ENCODE measurements at places on chromosomes 1 and 21. TPM values are rescaled to one million over a fixed set of nuclear protein-coding genes. Genes with fewer than 3 reads are reported as not detected.

Gene NCAM2
- total RNA-seq, result 14.8 TPM

Gene RBBP5
- 19.7 TPM for total RNA-seq

Gene HES3
- not detected for total RNA-seq

Gene C1QA
- total RNA-seq, result not detected

Gene SYT11
- total RNA-seq, result 50.8 TPM

Gene THEM5
- 0.17 TPM for total RNA-seq

Gene FAM89A
- total RNA-seq, result 7.8 TPM

Gene CD2
- under 0.01 TPM for total RNA-seq

Gene RAB25
- total RNA-seq, result not detected

Gene ST6GALNAC3
- 0.99 TPM for total RNA-seq

Gene ERO1B
- total RNA-seq, result 1.6 TPM

Gene CDA
- 1.3 TPM for total RNA-seq

Gene MEX3A
- 2.0 TPM for total RNA-seq

Gene LCE3D
- total RNA-seq, result not detected

Gene ATF6
- 24.4 TPM for total RNA-seq

Gene INAVA
- total RNA-seq, result not detected

Gene POU3F1
- total RNA-seq, result 0.17 TPM

Gene RNU1-1
- under 0.01 TPM for total RNA-seq

Gene CLCNKB
- under 0.01 TPM for total RNA-seq

Gene PAPPA2
- 2.2 TPM for total RNA-seq

Gene SLAMF9
- total RNA-seq, result not detected

Gene NEK2
- total RNA-seq, result 1.5 TPM

Gene ERICH3
- total RNA-seq, result not detected

Gene SYT14
- total RNA-seq, result 8.1 TPM

Gene ANKRD65
- total RNA-seq, result 4.2 TPM

Gene PTAFR
- 0.15 TPM for total RNA-seq

Gene BGLAP
- not detected for total RNA-seq

Gene JMJD4
- 30.3 TPM for total RNA-seq

Gene OR2AK2
- total RNA-seq, result not detected

Gene CCDC185
- total RNA-seq, result 0.17 TPM

Gene TCHH
- not detected for total RNA-seq

Gene GNPAT
- total RNA-seq, result 63.4 TPM

Gene LHX8
- total RNA-seq, result under 0.01 TPM

Gene IL20
- not detected for total RNA-seq

Gene CELA2B
- not detected for total RNA-seq

Gene SAMSN1
- 0.15 TPM for total RNA-seq

Gene VSIG8
- 0.17 TPM for total RNA-seq

Gene SORT1
- total RNA-seq, result 8.9 TPM

Gene TSPAN2
- not detected for total RNA-seq

Gene RORC
- total RNA-seq, result 0.15 TPM

Gene FLG
- total RNA-seq, result not detected

Gene ANGPTL7
- 1.7 TPM for total RNA-seq

Gene C1orf116
- not detected for total RNA-seq

Gene HSD3B1
- not detected for total RNA-seq

Gene LENEP
- not detected for total RNA-seq

Gene PSRC1
- 13.2 TPM for total RNA-seq

Gene NOTCH2NLA
- 63.3 TPM for total RNA-seq

Gene SLC35F3
- total RNA-seq, result not detected
